T-helper 2 cell (primary cell): ENCODE measurements at places on chromosomes 2 and 18.

DNA sequence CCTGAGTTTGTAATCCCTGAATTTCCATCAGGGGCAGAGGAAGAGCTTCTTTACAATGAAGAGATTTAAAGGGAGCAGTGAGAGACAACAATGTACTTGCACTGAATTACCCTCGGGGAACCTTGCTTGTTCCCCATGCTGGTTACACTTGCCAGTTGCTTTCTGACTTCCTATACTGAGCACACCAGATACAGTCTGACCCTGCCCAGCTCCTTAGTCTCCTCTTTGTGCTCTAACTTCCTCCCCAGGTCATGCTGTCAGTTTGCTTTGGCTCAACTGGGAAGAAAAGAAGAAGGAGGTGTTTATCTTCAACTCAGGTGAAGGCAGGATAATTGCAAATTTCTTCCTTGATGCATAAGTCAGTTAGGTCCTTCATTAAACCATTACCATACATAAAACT is 658.4 kb downstream of the NYAP2 start:
- DNase-seq, result no peak

DNA sequence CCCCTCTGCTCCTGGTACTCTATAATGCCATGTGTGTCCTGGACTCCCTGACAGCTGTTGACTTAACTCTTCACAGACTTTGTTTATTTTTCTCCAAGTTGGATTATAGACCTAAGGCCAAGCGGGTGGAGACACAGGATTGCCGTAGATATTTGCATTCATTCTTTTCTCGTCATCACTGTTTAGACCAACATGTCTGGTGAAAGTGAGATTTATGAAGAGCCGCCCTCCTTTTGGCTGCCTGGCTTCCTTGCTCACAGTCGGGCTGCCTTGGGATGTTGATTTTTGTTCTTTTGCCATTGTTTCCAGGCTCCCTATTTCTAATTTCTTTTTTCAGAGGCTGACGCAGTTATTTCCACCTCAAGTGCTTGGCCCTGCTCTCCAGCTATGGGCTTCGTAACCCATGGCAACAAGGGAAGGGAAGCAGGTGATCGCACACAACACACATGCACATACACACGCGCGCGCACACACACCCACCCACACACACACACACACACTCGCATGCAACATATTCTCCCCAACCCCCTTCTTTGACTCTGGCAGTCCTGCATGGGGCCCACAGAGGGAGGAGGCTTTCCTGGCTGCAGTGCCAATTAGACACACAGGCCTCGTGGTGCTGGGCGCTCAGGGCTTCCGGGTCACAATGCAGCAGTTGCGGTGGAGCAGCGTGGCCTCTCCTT is 296.5 kb downstream of the MTX2 start:
- no peak for DNase-seq

DNA sequence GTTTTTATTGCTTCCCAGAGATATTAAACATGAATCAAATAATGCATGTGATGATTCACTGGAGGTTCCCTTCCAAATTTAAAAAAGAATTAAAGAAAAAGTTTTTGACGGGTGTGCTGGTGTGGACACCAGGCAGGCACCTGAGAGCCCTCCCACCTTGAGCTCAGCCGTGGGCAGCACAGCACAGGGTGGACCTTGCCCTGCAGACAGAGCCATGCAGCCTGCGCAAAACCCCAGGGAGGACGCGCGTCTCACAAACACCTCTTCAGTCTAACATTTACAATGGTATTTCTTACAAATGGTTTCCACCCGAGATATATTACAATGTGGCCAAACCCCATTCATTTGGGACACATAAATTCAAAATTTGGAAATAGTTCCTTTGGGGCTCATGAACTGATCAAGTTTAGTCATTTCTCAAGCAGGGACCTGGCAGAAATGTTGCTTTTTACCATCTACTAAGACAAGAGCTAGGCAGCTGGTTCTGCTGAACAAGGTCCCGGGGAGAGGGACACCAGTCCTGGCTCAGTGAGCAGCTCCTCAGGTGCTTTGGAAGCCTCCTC is 45.4 kb downstream of the ODC1 start:
- DNase-seq, result no peak

GRCh38 chr18:79520478-79521390 is 125.0 kb downstream of the NFATC1 start:
- no peak for DNase-seq

DNA sequence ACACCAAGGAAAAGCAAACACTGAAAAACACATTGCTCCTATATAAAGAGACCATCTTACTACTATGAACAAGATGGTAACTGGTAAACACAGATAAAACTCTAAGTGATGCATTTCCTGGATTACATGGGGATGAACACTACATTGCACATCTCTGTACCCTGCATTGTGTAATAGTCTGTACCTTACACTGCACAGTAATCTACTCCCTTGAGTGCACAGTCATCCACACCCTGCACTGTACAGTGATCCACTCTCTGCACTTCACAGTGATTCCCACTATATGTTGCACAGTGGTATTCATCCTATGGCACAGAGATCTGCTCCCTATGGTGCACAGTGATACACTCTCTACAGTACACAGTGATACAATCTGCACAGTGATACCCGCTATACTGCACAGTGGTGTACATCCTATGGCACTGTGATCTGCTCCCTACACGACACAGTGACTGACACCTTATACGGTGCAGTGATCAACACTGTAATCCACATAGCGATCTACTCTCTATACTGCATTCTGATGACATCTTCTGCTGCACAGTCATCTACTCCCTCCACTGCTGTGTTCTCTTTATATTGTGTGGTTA is 462.2 kb upstream of the RGPD4 start:
- DNase-seq, result no peak

- no peak for DNase-seq
Measured at GRCh38 chr18:58152891-58153290, 108.9 kb downstream of the NEDD4L start.

GRCh38 chr2:49973917-49974368 is 819.6 kb upstream of the FSHR start:
- peak; percentile 6 for DNase-seq

GRCh38 chr18:10442551-10442971 is 11.9 kb upstream of the APCDD1 start:
- DNase-seq, result no peak

- no peak for DNase-seq
Measured at GRCh38 chr2:218262631-218263586, 2.1 kb downstream of the GPBAR1 start.

GRCh38 chr2:227456102-227456501 is 15.9 kb upstream of the AGFG1 start:
- DNase-seq, result no peak

DNA sequence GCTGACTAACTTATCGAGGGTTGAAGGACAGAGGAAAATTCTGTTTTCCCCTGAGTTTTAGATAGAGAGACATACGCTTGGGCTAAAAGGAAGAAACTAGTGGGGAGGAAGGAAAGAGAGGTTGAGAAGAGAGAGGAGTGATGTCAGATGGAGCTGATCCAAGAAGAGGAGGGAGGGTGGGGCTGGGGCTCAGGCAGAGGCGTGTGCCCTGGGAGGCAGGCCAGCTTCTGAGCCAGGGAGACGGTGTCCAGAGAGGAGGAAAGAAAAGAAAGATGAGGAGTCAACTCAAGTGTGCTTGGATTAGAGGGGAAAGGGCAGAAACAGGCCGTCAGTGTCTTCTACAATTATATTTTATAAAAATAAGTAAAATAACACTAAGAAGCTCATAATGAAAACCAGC is 56.2 kb downstream of the EMILIN2 start:
- no peak for DNase-seq

DNA sequence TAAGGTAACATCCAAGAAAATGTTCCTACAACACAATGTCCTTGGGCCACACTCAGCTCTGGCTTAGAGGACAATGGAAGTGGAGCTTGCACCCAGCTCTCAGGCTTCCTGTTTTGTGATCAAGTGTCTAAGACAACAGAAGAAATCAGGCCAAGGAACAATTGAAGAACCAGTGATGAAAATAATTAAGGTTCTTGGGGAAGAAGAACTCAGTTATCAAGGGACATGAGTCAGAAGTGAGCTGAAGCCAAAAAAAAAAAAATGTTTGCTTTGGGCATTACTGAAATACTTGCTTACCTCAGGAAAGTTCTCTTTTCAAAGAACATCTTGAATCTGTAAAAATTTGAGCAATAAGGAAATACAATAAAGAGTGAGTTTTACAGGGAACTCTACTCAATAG is 299.0 kb downstream of the FBXO15 start:
- no peak for DNase-seq

GRCh38 chr2:168594778-168595177 is 138.7 kb downstream of the CERS6 start:
- no peak for DNase-seq

GRCh38 chr2:170091436-170091835 is 86.5 kb upstream of the MYO3B start:
- no peak for DNase-seq

GRCh38 chr2:136384531-136385303 is 266.8 kb upstream of the CXCR4 start:
- DNase-seq, result peak; percentile 39

- no peak for DNase-seq
Measured at GRCh38 chr2:239033801-239034560, 186.1 kb downstream of the TWIST2 start.

DNA sequence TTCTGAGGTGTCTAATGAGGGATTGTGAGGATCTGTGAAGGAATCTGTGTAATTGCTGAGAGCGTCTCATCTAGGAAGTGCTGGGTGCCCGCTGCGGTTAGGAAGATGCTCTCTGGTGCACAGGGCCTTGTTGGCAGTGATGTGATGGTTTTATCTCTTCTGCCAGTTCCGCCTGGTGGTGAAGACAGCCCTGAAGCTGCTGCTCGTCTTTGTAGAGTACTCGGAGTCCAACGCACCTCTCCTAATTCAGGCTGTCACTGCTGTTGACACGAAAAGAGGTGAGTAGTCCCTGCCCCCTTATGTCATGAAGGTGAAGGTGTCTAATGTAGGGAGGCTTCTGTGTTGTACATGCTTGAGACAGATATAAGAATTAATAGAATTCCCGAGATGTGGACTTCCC is 234.2 kb downstream of the TPGS2 start:
- DNase-seq, result no peak

- DNase-seq, result no peak
Measured at GRCh38 chr2:196315388-196316049, 144.1 kb upstream of the STK17B start.

DNA sequence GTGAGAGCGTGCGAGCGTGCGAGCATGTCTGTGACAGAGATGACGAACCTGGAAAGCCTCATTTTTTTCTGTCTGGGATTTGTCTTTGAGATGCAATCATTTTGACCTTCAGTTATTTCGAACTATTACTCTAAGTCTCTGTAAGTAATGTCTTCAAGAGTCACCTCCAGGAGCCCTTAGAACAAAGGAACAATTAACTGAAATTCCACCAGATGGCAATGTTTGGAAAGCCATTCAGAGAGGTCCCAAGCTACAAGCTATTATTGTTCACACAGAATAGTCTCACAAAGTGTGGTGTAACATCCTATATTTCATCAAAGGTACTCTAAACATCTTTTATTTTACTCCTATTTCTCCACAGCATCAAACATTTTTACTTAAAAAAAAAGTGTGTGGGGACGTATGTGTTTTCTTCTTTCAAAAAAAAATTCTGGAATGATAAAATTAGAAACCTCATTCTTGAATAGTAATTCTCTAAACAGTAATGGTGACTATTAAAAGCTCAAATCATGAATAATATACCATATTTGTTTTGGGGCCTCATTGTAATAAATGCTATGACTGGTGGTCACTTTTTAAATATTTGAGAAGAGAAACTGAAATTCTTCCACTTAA is 35.1 kb upstream of the MAPRE2 start:
- no peak for DNase-seq
